GM20000 (cell line): ENCODE measurements at places on chromosomes 2 and 18.
A peak's percentile ranks its signal among the peaks of the same experiment; 100 is the strongest.

GRCh38 chr2:132757676-132758075, 87.7 kb upstream of the LYPD1 start:
- DNase-seq, result no peak

DNA sequence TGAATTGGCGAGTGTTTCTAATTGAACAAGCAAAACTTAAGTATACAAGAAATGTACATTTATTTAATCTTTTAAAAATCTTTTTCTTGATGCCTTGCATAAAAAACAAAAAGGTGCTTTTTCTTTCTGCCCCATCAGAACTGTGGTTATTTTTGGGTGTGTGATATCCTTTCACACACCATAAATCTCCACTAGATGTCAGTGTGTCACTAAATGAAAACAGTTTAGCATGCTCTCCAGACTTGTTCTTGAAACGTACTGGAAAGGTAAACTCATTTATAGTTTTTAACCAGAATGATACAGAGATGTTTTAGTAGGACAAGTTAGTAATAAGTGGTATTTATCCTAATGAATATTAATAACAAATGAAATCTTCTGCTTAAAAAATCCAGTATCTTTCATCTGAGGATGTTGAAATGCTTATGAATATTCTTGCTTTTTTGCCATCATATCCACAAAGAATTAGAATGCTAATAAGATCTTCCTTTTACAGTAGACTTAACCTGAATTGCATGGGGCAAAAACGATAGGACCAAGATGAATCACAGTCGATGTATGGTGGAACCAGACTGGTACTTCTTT, 96.8 kb downstream of the UBE2E3 start:
- peak; percentile 49 for DNase-seq

- no peak for DNase-seq
These were observed 22.4 kb upstream of the NAGK start for GRCh38 chr2:71045865-71046548.

- DNase-seq, result no peak
These were observed 30.1 kb downstream of the TGIF1 start for GRCh38 chr18:3479978-3480509.

DNA sequence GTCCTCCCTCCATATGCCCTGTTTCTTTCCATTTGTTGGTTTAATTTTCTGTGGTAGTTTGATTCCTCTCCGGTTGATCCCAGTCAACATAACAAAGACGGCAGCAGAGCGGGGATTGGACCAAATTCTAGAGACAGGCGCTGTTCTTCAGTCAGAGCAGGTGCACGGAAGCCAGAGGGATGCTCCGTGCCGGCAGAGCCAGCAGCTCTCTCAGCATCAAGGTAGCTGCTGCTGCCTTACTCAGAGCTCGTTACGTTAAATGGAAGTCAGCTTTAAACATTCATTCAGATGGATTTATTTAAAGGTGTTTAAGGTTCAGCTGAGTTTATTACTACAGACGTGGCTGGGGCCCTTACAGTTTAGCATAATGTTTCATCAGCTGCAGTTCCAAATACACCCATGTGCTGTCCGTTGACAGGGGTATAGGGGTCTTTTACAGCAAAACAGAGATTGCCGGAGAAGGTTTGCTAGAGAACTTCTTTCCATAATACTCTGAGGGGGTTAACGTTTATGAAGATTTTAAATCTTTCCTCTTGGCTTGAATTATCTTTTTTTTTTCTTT, 497.2 kb upstream of the PIK3C3 start:
- DNase-seq, result no peak

- DNase-seq, result no peak
These were observed 102.3 kb downstream of the STPG4 start for GRCh38 chr2:47052847-47053246.

DNA sequence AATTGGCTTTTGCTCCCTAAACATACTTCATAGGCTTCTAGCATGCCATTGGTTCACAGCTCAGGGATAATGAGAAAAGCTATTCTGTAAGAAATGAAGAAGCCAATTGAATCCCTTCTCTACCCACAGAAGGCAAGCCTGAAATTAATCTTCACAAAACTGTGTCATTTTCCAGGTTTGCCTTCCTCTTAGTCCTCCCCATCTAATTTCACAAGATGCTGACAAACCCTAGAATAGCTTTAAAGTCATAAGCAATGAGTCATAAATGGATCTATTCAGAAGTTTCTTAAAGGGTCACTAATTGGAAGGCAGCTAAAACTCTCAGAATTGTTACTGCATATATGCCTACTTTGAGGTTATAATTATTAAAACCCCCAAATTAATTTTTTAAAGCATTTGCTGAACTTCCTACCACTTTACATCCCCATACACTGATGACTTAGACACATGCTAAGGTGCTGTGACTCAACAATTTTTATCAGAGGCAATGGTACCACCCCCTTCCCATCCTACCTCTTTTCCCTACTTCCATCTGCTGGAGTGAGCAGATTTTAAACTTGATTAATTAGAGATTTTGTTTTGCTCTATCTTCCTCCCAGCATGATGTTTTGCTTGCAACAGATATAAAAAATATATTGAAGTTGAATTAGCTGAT, 51.3 kb upstream of the NABP1 start:
- DNase-seq, result no peak

GRCh38 chr2:127633556-127634065, 12.3 kb upstream of the GPR17 start:
- DNase-seq, result no peak
